ENCODE measurements at places on chromosomes 7 and 10.

DNA sequence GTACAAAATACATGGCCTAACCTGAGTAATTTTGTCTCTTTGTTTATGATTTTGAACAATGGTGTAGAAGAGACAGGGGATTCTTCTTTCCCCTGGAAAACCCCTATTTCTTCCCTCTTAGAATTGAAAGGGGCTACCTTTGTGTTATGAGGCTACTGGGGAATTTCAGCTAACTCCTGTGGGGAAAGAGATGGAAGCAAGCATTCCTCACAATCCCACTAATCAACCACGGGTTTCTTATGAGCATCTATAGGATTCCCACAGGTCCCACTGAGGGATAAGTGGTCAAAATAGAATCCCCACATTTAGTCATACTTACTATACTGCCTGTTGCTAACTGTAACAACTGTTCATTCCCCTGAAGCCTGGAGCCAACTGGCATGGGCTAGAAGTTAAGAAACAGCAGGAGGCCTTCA lies 32.2 kb upstream of the ITGB8 start:
- no peak for DNase-seq

DNA sequence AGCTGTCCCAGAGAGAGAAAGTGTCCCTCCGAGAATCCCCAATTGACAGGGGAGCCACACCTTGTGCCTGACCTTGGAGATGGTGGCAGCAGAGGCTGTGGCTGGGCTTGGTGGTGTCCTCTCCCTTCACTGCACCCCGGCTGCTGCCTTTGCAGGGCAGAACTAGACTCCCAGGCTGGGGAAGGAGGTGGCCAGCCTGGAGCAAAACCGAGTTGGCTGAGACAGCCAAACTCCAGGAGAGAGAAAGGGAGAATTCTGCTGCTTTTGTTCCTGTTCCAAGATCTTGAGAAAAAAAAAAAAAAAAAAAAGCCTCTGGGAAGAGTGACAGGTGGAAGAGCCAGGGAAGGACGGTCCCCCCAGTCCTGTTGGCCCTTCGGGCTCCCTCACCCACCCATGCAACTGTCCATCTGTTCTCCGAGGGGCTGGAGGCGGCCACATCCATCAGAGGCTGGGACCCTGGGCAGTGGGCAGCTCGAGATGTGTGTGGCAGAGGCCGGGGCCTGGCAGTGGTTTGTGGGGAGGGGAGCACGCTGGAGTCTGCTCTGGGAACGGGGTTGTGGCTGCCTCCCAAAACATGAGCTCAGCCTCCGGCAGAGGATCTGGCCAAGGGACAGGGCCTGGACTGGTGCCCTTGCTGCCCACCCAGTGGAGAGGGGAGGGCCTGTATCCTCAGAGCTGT lies 35.5 kb downstream of the CLIP2 start:
- no peak for DNase-seq

DNA sequence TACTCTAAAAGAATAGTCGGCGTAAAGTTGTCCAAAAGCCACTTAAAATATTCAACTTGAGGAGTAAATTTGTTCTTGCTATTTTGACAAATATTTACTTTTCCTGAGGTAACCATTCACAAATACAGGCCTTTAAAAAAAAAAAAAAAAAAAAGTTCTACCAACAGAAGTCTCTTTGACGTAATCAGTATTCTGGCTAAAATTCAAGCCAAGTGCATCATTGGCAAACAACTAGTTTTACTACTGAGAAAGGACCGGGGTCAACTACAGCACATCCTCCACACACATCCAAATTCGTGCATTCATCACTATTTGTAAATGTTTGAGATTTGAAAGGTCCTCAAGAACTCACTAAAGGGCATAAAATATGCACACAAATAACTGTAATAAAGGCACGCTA lies 2.0 kb downstream of the OAT start:
- no peak for DNase-seq

DNA sequence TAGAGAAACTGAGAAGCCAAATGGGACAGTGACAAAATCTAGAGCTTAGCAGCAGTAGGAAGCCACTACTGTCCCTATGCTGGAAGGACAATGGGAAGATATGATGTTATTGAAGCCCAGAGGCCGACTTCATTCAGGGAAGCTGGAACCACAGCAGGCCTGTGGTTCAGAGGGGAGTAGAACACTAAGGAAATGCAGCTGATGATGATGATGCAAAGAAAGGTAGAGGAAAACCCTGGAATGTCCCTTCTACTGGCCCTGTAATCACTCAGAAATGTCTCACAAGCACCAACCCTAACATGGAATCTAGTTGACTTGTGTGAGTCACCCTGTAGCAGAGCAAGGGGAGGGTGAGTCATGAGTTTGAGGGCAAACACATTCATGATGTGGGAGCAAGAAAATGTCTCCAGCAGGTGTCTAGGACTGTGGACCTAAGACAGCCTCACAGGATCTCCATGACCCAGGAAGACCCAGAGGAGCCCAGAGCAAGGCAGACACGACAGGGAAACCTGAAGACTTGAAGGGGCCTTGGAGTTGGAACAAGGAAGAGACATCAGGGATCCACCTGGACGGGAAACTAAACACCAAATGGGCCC lies 37.0 kb upstream of the LRRC17 start:
- DNase-seq: peak; percentile 100

DNA sequence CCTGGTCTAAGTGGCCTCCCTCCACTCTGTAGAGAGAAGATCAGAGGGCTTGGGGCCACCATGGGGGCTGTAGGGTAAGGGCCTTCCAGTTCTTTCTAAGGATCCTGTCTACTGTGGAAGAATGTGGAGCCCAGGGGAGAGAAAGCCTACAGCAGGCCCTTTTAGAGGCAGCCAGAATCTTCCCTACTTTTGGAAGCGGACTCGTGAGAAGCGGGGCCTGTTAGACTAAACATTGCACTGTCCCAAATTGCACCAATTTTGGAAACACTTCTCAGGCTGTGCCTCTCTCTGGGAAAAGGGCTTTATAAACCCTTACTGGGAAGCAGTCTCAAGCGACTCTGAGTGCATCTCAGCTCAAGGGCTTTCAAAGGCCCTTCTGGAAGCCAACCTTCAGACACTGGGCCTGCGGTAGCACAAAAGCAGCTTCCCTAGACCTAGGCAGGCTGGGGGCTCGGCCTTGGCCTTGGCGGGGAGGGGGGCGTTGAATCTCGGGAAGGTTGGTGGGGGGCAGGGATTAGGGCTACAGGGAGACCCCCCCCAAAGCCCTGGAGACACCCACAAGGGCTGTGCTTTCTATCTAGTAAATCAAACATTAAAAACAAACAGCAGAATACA lies 298.1 kb downstream of the GFRA1 start:
- no peak for DNase-seq

- DNase-seq: no peak
Observed at GRCh38 chr7:108164342-108164741, 34.2 kb upstream of the LAMB4 start.

All from HT1080 (cell line).